ENCODE measurements at places on chromosomes 4 and X.

GRCh38 chrX:120749141-120749846 is 119.4 kb upstream of the C1GALT1C1 start:
- H3K36me3 ChIP-seq, result no peaks in the 10 kb centered on the region
- no peak overlapping the region for H3K4me3 ChIP-seq
- no peak for DNase-seq

- no peak overlapping the region for H3K27ac ChIP-seq
- no peak for DNase-seq
- no peaks in the 10 kb centered on the region for H3K27me3 ChIP-seq
- no peak overlapping the region for H3K4me3 ChIP-seq
Observed at GRCh38 chrX:97844161-97844560, 960.5 kb downstream of the RPA4 start.

- no peaks in the 10 kb centered on the region for H3K4me1 ChIP-seq
- no peak for DNase-seq
- no peak overlapping the region for H3K27ac ChIP-seq
- H3K4me3 ChIP-seq, result no peak overlapping the region
- no peaks in the 10 kb centered on the region for H3K36me3 ChIP-seq
Observed at GRCh38 chr4:189178125-189178746, 762.4 kb upstream of the FRG1 start.

DNA sequence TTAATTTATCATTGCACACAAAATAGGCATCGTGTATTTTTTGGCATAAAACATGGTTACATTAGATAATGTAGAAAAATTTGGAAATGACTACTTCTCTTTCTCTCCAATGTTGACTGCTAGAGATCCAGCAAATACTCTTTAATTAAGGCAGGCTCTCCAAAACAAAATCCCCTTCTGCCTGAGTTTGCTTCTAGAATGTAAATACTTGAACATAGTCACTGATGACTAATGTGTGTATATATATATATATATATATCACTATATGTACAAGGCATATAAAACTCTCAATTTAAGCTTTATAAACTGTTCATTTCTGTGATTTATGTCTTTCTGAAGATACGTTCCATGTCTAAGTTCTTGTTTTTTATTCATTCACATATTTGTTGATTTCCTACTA is 67.2 kb upstream of the CAMK2D start:
- H3K4me3 ChIP-seq, result no peak overlapping the region
- peaks cover 2% of the 10 kb centered on the region for H3K27me3 ChIP-seq
- no peak overlapping the region for H3K27ac ChIP-seq
- H3K36me3 ChIP-seq, result no peaks in the 10 kb centered on the region

- no peak for DNase-seq
- no peak overlapping the region for H3K4me3 ChIP-seq
- H3K27ac ChIP-seq, result no peak overlapping the region
Observed at GRCh38 chr4:15495621-15496020, 25.9 kb downstream of the CC2D2A start.

DNA sequence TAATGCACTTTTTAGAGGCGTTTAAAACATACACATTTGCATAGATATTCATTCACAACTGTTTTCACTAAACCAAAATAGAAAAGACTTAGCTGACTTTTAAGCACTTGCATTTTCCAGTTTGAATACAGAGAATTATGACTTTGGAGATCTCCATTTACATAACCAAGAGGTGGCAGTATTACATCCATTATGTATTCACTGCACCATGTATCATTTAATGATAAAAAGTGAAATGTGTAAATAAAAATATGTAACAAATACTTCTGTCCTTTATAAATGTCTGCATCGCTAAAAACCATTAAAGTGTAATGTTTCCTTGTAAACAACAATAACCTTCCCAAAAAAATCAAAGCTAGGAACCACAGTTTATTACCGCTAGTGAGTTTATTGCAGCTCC is 413.2 kb downstream of the FGF13 start:
- H3K27ac ChIP-seq, result no peak overlapping the region
- H3K27me3 ChIP-seq, result no peaks in the 10 kb centered on the region
- no peak overlapping the region for H3K4me3 ChIP-seq
- no peaks in the 10 kb centered on the region for H3K36me3 ChIP-seq
- no peaks in the 10 kb centered on the region for H3K4me1 ChIP-seq
- no peak for DNase-seq

- no peak overlapping the region for H3K4me3 ChIP-seq
- no peaks in the 10 kb centered on the region for H3K36me3 ChIP-seq
- no peak for DNase-seq
- no peaks in the 10 kb centered on the region for H3K4me1 ChIP-seq
- H3K27me3 ChIP-seq, result no peaks in the 10 kb centered on the region
Observed at GRCh38 chrX:132842460-132843238, 115.8 kb downstream of the HS6ST2 start.

DNA sequence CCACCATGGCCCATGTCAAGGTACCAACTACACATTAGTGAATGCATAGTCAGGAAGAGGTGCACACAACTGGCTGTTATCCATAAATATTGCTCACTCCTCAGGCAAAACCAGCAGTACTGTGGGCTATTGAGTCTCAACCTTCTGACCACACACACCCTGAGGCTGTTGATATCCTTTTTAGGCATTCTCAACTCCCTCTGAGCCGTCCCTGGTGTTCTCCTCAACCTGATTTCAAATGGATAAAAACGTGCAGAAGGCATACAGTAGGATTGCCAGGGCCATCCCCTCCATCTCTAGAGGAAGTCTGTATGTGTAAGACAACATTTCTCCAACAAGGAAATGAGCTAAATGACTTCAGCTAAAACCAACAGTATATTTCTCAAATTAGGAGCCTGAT is 98.7 kb upstream of the KLHL13 start:
- peaks cover 3% of the 10 kb centered on the region for H3K4me1 ChIP-seq
- no peak overlapping the region for H3K4me3 ChIP-seq

DNA sequence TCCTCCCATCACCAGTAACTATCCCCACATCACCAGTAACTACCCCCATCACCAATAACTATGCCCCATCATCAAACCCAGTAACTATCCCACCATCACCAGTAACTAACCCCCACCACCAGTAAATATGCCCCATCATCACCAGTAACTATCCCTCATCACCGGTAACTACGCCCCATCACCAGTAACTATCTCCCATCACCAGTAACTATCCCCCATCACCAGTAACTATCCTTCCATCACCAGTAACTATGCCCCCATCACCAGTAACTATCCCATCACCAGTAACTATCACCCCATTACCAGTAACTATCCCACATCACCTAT is 2.9 kb downstream of the ASMTL start:
- DNase-seq, result no peak
- peak overlapping the region; percentile 43 for H3K4me3 ChIP-seq
- H3K36me3 ChIP-seq, result peaks cover 21% of the 10 kb centered on the region
- H3K4me1 ChIP-seq, result peaks cover 41% of the 10 kb centered on the region

DNA sequence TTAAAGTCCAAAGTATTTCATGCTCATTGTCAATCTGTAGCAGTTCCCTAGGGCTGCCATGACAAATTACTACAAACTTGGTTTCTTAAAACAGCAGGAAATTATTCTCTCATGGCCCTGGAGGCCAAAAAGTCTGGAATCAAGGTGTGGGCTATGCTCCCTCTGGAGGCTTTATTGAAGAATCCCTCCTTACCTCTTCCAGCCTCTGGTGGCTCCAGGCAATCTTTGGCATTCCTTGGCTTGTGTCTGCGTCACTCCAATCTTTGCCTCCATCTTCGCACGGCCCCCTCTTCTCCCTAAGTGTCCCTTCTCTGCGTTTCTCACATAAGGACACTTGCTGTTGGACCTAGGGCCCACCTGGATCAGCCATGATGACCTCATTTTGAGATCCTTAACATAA is 170.4 kb downstream of the SMIM20 start:
- H3K27me3 ChIP-seq, result peaks cover 6% of the 10 kb centered on the region
- peaks cover 16% of the 10 kb centered on the region for H3K4me1 ChIP-seq
- no peak overlapping the region for H3K27ac ChIP-seq

DNA sequence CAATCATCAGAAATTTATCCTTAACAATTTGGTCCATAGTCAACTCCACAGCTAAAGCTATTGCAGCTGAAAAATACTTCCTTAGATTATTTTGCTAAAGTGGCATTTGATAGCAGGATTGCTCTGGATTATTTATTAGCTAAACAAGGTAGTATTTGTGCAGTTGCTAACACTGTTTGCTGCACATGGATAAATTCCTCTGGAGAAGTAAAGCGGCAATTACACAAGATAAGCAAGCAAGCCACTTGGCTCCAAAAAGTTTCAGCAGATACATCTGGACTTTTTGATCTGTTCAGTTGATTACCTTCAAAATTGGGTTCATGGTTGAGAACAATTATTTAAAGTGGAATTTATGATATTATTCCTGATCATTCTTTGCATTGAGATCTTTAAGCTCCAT is 971.5 kb downstream of the C4orf33 start:
- DNase-seq, result no peak
- no peak overlapping the region for H3K4me3 ChIP-seq
- H3K4me1 ChIP-seq, result no peaks in the 10 kb centered on the region
- H3K36me3 ChIP-seq, result no peaks in the 10 kb centered on the region

GRCh38 chr4:135741583-135741982 is 1540.0 kb upstream of the PABPC4L start:
- H3K27me3 ChIP-seq, result no peaks in the 10 kb centered on the region
- H3K4me3 ChIP-seq, result no peak overlapping the region
- no peak for DNase-seq
- H3K27ac ChIP-seq, result no peak overlapping the region

- peaks cover 50% of the 10 kb centered on the region for H3K27me3 ChIP-seq
- peaks cover 20% of the 10 kb centered on the region for H3K4me1 ChIP-seq
- H3K36me3 ChIP-seq, result no peaks in the 10 kb centered on the region
- no peak for DNase-seq
Observed at GRCh38 chr4:112526061-112526460, 10.1 kb upstream of the NEUROG2 start.

DNA sequence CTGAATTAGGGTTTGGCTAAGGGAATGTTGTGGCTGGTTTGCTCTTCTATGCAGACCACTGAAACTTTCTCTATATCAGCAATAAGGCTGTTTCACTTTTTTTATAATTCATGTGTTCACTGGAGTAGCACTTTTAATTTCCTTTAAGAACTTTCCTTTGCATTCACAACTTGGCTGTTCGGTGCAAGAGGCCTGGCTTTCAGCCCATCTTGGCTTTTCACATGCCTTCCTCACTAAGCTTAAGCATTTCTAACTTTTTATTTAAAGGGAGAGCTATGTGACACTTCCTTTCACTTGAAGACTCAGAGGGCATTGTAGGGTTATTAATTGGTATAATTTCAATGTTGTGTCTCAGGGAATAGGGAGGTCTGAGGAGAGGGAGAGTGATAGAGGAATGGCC is 142.3 kb downstream of the SHROOM4 start:
- H3K4me3 ChIP-seq, result no peak overlapping the region
- no peaks in the 10 kb centered on the region for H3K4me1 ChIP-seq
- no peak for DNase-seq
- H3K36me3 ChIP-seq, result no peaks in the 10 kb centered on the region
- H3K27me3 ChIP-seq, result no peaks in the 10 kb centered on the region

DNA sequence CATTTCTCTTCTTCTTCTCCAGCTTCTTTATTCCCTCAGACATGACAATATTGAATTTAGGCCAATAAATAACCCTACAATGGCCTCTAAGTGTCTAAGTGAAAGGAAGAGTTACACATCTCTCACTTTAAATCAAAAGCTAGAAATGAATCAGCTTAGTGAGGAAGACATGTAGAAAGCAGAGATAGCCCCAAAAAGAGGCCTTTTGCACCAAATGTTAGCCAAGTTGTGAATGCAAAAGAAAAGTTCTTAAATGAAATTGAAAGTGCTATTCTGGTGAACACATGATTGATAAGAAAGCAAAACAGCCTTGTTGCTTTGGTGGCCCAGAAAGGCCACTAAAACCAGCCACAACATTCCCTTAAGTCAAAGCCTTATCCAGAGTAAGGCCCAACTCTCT is 146.2 kb upstream of the HHIP start:
- DNase-seq, result no peak
- H3K27ac ChIP-seq, result no peak overlapping the region
- H3K36me3 ChIP-seq, result no peaks in the 10 kb centered on the region

GRCh38 chrX:153709726-153710674 is 14.2 kb downstream of the BCAP31 start:
- H3K27me3 ChIP-seq, result no peaks in the 10 kb centered on the region
- H3K4me1 ChIP-seq, result peaks cover 8% of the 10 kb centered on the region
- no peaks in the 10 kb centered on the region for H3K36me3 ChIP-seq
- no peak overlapping the region for H3K27ac ChIP-seq
- DNase-seq, result no peak

DNA sequence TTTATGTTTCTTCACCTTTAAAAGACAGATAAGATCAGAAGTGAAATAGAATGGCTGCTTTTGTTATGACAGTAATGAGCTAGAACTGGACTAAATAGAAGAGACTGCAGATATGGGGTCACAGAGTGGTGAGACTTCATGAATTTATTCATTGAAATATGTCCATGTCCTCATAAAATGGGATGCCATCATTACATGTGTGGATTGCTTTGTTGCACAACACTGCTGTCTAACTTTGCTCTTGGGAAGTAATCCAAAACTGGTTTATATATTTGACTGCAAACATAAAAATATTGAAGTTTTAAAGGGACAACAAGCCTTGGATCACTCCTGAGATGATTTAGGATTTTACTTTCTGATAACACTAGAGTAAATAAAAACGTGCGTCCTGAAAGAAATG is 209.2 kb upstream of the FAT4 start:
- no peak for DNase-seq
- no peaks in the 10 kb centered on the region for H3K4me1 ChIP-seq
- no peak overlapping the region for H3K27ac ChIP-seq
- H3K36me3 ChIP-seq, result no peaks in the 10 kb centered on the region
- H3K4me3 ChIP-seq, result no peak overlapping the region
- H3K27me3 ChIP-seq, result no peaks in the 10 kb centered on the region

DNA sequence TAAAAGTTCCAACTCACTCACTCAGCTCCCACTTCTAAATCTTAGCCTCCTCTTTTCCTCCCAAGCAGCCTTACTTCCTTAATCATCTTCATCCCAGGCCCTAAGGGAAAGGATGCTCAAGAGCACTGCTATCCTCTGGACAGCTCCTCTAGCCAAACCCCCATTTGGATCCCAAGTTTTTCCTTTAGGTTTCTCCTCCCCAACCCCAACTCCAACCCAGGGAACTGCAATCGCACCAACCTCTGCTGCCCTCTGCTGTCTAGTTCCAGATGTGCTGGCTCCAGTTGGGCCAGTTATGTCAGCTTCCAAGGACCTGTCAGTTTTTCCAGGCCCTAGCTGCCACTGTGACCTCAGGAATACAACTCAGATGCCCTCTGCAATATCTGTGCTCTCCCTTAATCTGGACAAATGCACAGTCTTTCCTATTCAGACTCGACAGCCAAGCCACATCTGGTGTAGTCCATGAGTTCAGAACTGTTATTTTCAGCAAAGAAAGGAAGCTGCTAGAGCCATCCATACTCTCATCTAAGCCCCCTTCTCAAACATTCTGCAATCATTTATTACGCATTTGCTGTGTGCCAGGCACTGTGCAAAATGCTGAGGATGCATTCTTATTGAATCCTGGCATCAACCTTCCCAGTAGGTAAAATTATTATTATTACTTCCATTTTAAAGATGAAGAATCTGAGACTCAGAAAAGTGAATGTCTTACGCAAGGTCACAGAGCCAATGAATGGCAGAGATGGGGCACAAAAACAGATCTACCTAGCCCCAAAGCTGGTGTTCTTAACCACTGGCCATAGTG is 12.3 kb upstream of the XPNPEP2 start:
- no peak for DNase-seq
- no peak overlapping the region for H3K4me3 ChIP-seq
- H3K27ac ChIP-seq, result no peak overlapping the region
- peaks cover 40% of the 10 kb centered on the region for H3K4me1 ChIP-seq
- no peaks in the 10 kb centered on the region for H3K27me3 ChIP-seq

- H3K36me3 ChIP-seq, result no peaks in the 10 kb centered on the region
- H3K27ac ChIP-seq, result no peak overlapping the region
- no peak for DNase-seq
- no peaks in the 10 kb centered on the region for H3K4me1 ChIP-seq
- peaks cover 32% of the 10 kb centered on the region for H3K27me3 ChIP-seq
Observed at GRCh38 chr4:7395645-7396044, 39.1 kb downstream of the PSAPL1 start.

GRCh38 chr4:38687571-38688011 is 23.6 kb downstream of the KLF3 start:
- H3K36me3 ChIP-seq, result peaks cover 31% of the 10 kb centered on the region
- no peaks in the 10 kb centered on the region for H3K27me3 ChIP-seq
- peaks cover 70% of the 10 kb centered on the region for H3K4me1 ChIP-seq
